Activated CD4-positive, CD25-positive, alpha-beta regulatory T cell (primary cell): ENCODE measurements at places on chromosomes 11 and 22.

DNA sequence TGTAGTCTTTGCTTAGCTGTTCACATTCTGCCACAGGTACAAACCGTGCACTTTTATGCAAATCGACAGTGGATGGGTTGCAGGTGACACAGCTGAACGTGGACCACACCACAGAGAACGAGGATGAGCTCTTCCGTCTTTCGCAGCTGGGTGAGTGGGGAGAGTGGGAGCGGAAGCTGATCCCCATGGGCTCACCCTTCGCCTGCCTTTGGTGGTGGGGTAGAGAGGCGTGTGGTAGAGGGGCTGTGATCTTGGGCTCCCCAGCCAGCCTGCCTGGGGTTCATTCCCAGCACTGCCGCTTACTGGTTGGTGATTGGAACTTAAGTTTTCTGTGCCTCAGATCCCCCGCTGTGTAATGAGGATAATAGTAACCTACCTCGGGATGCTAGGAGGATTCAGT, 19.1 kb downstream of the TAB1 start:
- DNase-seq, result no peak

- DNase-seq, result no peak
Observed at GRCh38 chr22:19194766-19195536, 16.4 kb upstream of the SLC25A1 start.

GRCh38 chr11:132632641-132633124, 899.6 kb downstream of the OPCML start:
- DNase-seq, result no peak

DNA sequence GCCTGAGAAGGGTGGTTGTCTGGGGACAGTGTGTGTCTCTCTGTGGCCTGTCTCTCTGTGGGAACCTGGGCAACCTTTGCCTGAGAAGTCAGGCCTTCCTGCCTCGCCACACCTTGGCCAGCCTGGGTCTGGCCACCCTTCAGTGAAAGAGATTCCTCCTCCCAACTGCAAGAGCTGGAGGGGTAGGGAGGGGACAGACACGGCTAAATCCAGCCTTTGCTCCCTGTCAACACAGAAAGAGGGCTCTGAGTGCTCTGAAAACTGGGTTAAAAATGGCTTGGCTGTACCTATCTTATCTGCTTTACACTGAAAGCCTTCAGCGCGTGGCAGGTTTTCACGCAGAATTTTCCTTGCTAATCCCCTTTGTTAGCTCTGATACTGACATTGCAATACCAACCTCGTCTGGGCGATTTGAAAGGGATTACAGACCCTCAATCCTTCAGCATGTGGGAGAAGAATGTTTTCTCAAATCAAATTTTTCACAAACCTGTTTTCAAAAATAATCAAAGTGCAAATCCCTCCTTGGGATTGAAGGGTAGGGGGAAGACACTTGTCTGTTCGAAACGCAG, 163.7 kb downstream of the DSCAML1 start:
- no peak for DNase-seq

DNA sequence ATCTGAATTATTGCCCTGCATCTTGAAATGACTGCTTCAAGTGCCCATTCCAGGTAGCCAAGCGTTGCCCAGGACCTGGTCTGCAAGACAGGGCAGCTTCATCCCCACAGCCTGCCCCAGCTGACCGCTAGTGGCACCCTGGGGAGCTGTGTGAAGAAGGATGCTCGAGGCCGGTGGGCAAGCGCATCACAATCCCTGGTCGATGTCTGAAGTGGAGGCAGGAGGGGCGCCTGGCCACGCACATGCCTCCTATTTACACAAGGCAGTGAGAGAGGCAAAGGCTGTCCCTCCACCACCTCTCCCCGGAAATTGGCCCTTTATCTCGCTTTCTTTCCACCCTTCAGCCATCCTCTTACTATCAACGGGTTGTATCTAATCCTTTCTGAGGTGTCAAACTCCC, 28.1 kb upstream of the PHF21A start:
- no peak for DNase-seq

GRCh38 chr11:22180131-22180530, 12.8 kb upstream of the ANO5 start:
- DNase-seq, result no peak

GRCh38 chr11:33160136-33160535, 1.1 kb downstream of the CSTF3 start:
- DNase-seq, result no peak

- no peak for DNase-seq
Observed at GRCh38 chr11:87035976-87036583, 1.7 kb upstream of the TMEM135 start.

GRCh38 chr11:2987881-2988861, 4.0 kb downstream of the NAP1L4 start:
- no peak for DNase-seq

DNA sequence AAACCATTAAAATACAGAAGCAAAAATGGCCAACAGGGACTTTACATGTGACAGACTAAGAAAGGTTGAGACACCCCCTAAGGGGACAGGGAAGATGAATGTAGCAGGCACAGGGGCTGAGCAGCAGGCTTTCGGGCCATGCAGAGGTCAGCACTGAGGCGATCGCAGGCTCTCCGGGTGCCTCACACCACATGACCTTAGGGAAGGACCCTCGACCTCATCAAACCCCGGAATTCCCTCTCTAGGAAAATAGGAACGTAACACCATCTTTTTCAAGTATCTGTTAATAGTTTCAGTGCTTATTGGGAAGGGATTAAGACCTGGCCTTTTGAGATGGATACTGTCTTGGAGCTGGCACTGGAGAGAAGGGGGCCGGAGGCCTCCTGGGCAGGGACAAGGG, 27.4 kb downstream of the OPCML start:
- DNase-seq, result no peak

DNA sequence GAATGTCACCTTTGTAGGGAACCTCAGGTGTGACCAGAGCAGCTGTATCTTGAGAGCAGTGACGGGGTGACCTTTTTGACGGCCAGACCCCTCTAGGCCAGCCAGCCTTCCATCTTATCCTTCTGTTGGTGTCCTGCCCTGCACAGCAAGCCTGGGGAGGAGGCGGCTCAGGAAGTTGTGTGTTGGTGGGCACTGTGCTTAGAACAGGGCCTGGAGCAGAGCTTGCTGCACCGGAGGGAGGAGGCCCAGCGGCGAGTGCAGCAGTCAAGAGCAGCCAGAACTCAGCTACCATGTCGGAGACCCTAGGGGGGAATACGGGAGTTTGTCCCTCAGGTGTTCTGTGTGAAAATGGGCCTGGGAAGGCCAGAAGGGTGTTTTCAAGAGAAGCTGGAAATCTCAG, 129.4 kb downstream of the OSBP2 start:
- DNase-seq, result no peak

GRCh38 chr11:79453617-79454016, 12.8 kb upstream of the TENM4 start:
- DNase-seq, result no peak

- DNase-seq, result no peak
Observed at GRCh38 chr11:5234381-5234834, at the start of gene HBD. TSS of gene HBD (minus strand) at chr11:5234483. CDS start at chr11:5234433, 50 bp downstream.

DNA sequence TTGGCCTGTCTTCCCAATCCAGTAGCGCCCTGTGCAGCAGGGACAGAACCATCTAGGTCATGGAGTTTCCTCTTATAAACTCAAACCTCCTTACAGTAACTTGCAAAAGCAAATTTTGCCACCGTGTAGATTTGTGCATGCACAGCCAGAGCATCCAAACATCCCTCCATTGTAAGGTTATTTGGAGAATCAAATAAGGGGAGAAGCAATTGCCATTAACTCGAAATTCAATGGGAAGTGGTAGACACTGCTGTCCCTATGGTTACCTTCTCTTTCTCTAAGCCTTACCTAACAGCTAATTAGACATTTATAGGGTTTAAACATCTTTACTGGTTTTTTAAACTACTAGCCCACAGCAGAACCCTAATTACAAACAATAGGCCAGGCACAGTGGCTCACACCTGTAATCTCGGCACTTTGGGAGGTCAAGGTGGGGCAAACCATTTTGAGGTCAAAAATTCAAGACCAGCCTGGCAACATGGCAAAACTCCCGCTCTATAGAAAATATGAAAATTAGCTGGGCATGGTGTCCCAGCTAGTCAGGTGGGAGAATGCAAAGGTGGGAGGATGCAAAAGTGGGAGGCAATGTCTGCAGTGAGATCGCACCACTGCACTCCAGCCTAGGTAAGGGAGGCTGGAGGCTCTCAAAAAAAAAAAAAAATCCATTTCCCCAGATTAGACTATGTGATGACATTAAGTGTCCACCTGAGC, 6.6 kb downstream of the HSPA8 start:
- no peak for DNase-seq

GRCh38 chr11:100574894-100575769, 112.0 kb upstream of the ARHGAP42 start:
- DNase-seq, result no peak

DNA sequence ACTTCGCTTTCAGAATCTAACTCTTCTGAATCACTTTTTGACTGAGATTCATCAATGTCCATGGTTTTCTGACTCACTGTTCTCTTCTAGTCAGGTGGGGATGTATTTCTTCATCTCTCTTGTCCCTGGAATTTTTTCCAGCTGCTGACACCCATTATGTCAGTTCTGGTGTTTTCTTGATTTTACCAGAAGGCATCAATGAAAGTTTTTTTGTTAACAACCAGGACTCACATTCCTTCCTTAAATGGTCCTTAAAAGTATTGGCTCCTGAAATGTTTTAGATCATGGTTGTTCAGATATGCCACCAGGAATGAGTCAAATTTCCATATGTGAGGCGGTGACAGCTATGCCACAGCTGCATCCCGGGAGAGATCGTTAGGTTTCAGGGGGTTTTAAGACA, 12.9 kb downstream of the MICAL2 start:
- DNase-seq, result no peak

DNA sequence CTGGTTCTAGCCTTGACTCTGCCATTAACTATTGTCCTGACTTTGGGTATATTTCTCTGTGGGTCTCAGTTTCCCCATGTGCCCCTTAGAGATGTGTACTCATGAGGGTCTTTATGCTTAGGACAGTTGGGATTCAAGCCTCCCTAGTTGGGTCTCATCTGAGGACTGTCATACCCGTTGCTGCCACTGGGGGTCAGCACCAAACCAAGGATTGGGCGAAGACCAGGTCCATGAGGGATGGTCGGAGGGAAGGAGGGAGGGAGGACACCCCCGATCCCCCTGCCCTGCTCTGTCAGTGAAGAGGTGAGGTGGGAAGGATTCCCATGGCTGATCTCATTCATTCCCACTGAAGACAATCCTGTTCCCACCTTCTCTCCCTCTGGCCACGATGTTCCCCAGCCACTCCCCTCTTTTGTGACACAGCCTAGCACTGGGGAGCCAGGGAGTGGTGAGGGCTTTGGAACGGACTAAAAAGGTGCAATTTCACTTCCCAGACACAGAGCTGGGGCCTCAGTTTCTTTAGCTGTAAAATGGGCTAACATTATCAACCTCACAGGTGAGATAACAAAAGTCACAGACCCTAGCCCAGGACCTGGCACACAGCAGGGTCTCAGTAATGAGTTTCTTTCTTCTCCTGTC, 12.4 kb upstream of the KLHL35 start:
- DNase-seq, result peak; percentile 71

DNA sequence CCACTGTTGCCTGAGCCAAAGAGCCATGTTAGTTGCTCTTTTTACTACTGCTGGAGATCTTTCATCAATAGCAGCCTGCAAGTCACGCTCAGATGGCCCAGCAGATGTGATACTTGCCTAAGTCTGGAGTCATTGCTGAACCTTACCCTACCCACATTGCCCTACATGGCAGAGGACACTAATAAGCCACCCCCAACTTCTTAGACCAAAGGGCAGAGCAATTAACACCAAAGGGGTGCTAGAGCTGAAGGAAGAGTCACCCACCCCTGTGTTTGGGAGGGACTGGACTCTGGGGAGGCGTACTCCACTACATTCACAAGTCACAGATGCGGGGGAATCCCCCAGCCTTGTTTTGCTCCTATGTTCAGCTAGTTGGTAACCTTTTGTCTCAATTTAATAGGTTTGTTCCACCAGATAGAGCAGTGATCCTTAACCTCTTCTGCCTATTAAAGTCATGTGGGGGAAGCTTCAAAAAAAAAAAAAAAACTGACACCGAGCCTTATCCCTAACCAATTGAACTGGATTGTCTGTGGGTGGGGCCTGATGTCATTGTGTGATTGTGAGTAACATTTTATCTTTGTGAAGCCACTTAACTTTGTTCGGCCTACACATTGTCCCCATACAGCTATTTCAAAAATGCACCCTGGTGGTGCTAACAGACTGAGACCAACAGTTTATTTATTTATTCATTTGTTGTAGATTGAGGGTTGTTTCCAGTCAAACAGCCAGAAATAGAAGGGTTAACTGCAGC, 13.1 kb downstream of the ADM start:
- DNase-seq, result no peak

DNA sequence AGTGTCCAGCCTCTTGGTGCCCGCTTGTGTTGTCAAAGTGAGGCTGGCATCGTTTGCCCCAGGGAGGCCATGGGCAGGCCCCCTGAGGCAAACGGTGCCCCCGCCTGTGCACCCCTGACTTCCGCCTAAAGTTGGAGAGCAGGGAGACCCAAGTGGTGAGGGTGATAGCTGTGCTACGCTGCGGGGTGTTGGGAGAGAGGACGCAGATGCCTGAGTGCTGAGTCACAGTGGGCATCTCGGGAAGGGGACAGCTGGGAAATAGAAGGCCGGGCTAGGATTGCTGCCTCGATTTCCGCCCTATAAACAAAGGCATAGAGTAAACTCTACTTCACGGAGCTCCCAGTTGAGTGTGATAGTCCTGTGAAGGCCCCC, 5.8 kb downstream of the GRIK4 start:
- DNase-seq, result no peak

DNA sequence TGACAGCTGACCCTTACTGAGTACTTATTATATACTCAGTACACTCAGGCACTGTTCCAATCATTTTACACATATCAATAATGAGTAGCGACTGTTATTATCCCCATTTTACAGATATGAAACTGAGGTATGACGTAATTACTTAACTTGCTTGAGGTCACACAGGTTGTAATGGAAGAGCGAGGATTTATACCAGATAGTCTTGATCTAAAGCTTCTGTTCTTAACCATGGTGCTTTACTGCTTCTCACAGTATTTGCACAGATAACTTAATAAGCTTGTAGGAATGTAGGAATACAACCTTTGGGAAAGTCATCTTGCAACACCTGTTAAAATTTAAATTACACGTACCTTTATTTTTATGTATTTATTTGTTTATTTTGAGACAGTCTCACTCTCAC, 31.7 kb upstream of the TMEM135 start:
- no peak for DNase-seq
